Right forelimb (tissue), 1 donor: ENCODE measurements at places on chromosomes 7 and 10.

- no peak for DNase-seq
Observed at GRCh38 chr10:114271779-114272167, 32.7 kb downstream of the VWA2 start.

DNA sequence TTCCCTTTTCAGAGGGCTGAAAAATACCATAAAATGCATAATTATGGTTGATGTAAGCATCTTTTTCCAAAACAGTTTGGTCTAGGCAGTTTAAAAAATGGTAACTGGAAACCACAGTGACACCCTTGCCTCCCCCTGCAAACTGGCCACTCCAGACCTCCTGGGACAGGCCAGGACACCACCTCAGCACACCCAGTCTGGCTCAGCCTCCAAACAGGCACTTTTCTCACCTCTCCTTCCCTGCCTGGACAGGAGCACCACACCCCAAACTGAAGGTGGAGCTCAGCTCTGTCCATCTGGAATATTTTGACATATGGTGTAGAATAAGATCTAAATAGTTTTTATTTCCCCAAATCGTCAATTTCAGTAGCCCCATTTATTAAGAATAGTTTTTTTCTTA lies 78.5 kb downstream of the CDK14 start:
- no peak for DNase-seq

DNA sequence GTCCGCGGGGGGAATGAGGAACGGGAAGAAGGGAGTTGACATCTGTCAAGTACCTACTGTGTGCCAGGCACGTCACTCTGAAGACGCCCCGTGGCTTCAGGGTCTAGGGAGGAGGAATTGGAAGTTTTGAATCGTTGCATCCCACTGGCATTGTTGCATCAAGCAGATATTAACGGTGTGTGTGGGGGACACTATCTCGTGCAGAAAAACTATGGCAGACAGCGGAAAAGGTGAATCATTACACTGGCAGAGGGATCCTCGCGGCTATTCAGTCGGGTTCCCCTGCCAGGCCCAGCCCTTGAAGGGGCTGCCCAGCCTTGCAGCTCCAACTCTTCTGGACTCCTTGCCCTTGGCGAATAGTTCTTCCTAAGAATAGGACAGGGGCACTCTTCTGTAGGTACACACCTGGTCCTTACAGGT lies 1.0 kb upstream of the KIAA1549 start:
- no peak for DNase-seq

DNA sequence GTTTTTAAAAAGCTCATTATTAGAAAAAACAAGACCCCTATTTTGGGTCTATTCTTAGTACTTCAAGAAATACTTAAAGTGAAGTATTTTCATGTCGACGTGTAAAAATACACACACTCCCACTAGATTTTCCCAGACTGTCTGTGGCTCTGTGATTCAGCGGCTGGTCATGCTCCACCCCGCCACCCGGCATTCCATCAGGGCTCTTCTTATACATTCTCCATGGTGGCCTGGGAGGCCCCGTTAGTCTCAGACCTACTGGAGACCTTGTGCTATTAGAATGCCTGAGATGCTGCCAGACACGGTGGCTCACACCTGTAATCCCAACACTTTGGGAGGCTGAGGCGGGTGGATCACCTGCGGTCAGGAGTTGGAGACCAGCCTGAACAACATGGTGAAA lies 13.1 kb downstream of the TECPR1 start:
- no peak for DNase-seq

DNA sequence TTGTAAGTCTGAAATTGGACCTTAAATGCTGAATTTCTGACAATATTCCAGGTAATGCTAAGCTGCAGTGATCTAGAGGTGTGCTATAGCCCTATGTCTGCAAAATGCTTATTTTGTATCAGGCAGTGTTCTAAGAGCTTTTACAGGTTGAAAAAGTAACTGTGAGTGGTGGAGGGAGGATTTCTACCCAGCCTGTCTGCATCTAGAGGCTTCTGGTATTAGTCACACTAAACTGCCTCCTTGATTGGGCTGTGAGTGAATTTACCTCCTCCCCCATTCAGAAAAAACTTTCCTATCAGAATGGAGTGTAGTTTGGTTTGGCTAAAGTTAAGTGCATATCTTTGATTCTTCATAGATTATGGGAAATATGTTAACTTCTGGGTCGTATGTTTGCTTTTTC lies 56.8 kb downstream of the BBS9 start:
- DNase-seq, result no peak
